ENCODE measurements at places on chromosomes 13 and 19.

DNA sequence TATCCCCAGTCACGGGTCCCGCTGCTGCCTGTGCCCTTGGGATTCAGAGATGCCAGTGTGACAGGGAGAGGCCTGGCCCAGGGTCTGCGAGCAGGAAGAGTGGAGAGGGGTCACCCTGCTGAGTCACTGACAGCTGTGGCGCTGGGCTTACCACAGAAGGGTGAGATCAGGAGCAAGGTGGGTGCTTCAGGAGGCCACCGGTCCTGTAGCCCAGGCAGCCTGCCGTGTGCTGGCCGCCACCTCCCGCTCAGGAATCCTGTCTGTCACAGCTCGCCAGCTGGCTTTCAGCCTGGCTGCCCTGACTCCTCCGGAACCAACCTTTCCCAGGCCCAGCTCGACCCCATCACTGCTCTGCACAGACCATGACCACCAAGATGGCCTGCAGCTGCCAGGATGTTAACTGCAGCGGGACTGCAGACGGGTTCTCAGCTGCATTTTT is 25.3 kb downstream of the NAXD start:
- DNase-seq: no peak

- DNase-seq: no peak
Measured at GRCh38 chr13:35499196-35499662, 22.7 kb upstream of the MAB21L1 start.

- DNase-seq: no peak
Measured at GRCh38 chr13:113064534-113065405, 40.8 kb upstream of the F7 start.

GRCh38 chr19:13840305-13841085 is 36.4 kb upstream of the NANOS3 start:
- DNase-seq: no peak

GRCh38 chr19:11375143-11375948 is 880 bp downstream of the SWSAP1 start:
- DNase-seq: no peak

DNA sequence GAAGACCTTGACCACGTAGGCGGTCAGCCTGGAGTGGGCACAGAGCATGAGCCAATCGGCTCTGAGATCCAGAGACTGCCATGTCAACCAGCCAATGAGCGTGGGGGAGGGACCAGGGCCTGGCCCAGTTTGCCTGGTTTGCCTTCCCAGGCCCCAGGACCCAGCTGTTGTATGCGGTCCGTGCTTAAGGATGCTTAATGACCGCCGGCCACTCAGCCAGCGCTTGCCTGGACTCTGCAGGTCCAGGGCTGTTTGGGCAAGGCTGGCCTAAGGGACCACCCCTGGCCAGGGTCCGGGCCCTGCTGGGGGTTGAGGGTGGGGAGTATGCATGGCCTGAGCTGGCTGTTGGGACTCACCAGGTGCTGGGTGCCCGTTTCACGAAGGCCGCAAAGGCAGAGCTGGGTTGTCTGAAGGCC is 23.1 kb upstream of the TNFSF14 start:
- DNase-seq: no peak

GRCh38 chr13:30121666-30122065 is 185.7 kb downstream of the KATNAL1 start:
- no peak for DNase-seq

DNA sequence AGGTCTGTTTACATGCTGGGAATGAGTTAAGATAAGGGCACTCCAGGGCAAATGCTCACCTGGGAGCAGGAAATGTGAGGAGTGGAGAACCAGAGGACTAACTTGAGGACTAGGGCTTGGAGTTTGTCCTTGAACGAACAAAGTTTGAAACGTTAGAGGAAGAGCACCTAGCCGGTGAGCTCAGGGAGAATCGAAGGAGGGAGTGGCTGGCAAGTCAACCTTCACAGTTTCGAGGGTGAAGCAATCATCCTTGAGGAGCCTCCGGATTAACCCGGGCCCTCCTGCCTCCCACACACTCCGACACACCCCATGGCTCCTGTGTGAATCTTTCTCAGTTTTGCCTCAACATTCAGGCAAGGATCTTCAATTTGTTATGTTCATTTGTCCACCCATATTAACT is 58.6 kb downstream of the LMO7 start:
- no peak for DNase-seq

- DNase-seq: no peak
Measured at GRCh38 chr13:38372820-38373383, 23.3 kb downstream of the UFM1 start.

DNA sequence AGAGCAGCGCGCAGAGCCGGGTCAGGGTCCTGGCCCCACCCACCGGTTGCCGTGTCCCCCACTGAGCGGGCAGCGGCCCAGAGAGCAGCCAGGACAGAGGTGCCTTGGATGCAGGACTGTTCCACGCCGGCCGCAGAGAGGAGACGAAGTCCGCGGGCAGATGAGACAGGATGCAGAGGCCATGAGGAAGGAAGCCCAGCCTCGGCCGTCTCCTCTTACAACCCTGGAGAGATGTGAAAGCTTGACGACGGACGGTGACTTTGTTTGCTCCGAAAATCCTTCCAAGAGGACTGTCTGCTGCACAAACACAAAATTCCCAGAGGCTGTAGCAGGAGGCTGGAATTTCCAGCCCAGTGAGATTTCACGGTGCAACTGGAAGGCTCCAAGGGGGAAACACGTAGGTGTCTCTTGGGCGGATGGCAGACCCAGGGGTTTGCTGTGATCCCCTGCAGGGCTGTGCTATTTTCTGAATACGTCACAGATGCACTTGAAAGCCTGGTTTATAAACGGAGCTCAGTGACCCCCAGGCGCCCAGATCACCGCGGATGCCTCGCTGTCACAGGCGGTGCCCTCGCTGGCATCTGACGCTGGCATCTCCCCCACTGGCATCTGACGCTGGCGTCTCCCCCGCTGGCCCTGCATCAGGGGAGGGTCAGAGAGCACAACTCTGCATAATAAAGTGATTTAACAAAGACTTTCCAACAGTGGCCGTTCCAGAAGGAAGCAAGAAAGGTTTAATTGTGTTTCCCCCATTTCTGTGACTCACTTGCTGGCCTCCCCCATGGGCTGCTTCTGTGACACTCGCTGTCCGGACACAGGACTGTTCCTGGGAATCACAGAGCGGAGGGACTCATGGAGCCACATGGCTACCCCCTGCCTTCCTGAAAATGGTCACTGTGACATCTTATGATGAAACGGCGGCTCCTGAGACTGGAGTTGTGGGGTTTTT is 62.0 kb upstream of the C13orf46 start:
- DNase-seq: no peak

DNA sequence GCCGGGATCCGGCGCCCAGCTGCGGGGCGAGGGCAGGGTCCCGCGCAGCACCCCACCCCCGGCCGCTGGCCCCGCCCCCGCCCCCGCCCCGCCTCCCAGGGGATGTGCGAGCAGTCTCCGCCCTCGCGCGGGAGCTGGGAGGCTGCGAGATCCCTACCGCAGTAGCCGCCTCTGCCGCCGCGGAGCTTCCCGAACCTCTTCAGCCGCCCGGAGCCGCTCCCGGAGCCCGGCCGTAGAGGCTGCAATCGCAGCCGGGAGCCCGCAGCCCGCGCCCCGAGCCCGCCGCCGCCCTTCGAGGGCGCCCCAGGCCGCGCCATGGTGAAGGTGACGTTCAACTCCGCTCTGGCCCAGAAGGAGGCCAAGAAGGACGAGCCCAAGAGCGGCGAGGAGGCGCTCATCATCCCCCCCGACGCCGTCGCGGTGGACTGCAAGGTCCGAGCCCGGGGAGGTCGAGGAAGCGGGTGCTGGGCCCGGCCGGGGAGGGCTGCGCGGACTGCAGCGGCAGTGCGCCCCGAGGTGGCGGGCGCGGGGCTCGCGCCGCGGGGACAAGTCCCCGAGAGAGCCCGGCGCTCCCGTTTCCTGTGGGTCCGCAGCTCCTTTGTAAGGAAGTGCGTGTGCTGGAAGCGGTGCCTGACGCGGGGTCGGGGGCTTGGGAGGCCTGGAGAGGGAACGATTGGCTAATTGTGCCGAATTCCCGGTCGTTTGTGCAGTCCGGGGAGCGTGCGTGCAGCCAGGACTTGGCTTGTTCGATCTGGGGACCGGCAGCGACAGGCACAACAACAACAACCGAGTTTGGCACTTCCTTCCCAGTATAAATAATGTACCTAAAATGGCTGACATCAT is at the start of gene ITM2B:
ITM2B (plus strand) TSS at position 161 of the 843 bp plus-strand sequence; CDS start at position 316, 155 bp downstream.
- DNase-seq: peak; percentile 66

- no peak for DNase-seq
Measured at GRCh38 chr13:92829930-92830329, 396.7 kb upstream of the GPC6 start.

DNA sequence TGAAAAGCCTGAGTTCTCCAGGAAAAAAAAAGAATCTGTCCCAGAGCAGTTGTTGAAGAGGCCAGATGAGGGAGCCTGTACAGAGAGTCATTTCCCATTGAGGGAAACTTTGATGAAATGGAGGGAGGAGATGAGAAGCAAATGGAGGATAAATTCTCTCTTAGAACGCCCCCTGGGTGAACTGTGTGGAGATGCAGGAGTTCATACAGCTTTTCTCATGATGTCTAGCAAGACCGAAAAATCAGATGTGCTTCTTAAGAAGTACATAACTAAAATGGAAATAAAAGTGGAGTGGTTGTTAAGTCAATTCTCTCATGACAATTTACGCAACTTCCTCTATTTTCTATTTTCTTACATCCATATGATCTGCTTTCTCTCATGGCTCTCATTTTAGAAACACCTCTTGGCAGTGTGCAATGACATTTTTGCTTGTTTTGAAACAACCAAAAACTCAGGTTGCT is 1263.1 kb downstream of the PCDH9 start:
- no peak for DNase-seq

GRCh38 chr19:54674021-54674617 is 11.3 kb downstream of the LILRB4 start:
- no peak for DNase-seq
